ENCODE measurements at places on chromosomes 5 and 9.

GRCh38 chr9:20561531-20561930 is 60.8 kb downstream of the MLLT3 start:
- no peak for DNase-seq

DNA sequence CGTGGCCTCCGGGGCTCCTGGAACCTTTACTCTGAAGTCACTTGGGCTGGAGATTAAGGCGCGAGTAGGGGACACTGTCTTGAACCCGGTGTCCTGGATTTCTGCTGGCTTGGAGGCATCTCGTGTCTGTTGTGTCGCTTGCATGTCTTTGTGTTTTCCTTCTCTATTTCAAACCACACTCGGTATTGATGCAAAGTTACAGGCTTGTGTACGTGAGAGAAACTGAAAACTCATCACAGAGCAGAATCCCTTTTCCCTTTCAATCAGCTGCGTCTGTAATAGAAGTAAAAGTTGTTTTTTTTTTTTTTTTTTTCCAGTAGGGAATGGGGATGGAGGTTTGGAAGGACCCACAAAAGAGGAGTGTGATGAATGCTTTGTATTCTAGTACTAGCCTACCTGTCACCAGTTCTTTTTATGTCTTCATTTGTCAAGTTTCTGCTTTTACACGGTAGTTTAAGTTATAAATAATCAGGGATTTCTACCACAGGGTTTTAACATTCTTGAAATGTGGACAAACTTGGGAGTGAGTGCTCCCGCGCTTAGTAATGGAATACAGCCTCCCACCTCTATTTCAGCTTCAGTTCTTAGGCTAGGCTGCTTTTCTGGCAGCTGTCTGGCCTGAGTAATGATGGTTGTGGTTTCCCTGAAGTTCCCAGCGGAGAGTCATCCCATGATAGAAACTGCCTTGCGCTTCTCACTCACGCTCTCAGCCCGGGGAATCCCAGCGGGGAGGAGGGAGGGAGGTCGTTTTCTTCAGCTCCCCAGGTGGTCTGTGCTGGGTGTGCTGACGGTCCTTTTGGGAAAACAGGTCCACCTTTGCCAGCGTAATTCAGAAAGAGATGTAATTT is 763 bp downstream of the TJP2 start:
- DNase-seq, result peak; percentile 87

DNA sequence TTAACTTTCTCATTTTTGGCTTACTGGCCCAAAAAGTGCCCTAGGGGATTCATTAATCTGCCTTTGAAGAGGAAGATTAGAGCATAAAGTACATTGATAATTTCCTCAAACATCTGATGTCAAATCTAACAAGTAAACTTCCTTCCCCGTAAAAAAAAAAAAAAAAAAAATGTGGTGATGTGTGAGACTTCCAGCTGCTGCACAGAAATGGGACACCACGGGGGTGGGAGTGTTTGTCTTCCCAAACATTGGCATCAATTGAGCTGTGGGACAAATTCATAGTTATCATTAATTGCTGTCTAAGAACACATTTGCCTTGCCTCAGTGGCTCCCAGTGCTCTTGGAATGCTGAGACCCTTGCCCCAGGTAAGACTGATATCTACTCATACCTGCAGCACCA is 149.6 kb downstream of the ADAMTS12 start:
- DNase-seq, result no peak

DNA sequence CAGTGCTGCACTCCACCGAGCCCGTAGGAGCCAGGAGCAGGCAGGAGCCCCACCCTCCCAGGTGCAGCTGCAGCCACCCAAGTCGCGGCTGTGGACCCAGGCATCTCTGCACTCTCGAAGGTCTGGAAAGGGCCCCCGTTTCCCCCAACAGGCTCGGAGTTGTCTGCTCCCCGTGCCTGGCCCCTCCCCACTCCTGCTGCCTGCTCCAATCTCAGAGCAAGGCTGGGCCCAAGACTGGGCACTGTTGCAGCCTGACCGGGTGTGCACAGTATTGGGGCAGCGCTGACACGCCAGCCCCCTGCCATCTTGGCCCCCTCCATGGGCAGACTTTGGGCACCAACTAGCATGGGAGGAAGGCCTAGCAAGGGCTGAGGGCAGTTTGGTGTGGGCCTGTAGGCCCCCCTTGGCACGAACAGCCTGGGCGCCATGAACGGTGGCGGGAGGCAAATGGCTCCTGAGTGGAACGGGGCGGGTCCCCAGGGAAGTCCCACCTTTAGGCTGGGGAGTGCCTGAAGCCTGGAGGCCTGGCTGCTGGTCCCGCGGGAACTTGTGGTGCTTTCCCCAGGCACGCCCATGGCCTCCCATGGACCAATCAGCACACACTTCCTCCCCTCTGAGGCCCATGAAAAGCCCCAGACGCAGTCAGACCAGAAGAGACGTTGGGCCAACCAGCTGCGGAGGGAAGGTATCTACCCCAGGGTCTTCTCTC is 60.4 kb downstream of the PSAT1 start:
- DNase-seq, result no peak

DNA sequence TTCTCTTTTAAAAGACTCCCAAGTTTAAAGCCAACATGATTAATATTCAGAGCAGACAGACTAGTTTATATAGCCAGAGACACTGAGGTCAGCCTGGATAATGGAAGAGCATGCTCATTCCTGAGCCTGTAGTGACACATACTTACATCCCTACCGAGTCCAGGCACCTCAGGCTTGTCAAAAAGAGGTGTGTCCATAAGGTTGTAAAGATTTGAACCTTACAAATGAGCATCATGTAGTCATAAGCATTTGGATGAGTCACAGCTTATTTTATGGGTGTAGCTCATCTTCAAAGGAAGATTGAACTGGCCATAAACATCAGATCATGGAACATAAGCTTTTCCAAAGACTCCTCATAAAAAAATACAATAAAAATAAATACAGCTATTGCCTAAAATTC is 333.5 kb downstream of the EFNA5 start:
- DNase-seq, result no peak

DNA sequence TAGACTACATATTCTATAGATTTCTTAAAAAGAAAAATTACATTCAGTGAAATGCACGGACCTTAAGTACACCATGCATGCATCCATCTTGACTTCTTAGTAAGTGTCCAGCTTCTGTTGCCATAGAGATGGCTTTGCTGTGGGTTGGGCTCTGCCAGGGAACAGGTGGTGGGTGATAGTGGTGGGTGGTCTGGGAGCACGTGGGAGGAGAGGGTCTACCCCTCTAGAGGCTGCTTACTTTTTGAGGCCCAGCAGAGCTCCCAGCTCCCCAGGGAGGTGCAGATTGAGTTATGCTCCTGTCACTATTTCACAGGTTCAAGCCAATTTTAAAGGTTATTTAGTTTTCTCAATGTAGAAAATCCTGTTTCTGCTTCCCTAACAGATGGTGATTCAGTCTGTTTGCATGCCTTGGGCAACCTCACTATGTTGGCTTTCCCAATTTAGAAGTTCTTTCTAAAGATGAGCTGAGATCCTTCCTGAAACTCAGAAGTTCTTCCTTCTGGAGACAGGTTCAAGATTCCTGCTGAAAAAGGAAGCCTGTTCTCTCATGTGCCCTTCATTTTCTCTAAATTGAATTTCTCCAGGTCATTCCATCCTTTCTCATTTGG is 107.4 kb upstream of the LHFPL2 start:
- peak; percentile 56 for DNase-seq

DNA sequence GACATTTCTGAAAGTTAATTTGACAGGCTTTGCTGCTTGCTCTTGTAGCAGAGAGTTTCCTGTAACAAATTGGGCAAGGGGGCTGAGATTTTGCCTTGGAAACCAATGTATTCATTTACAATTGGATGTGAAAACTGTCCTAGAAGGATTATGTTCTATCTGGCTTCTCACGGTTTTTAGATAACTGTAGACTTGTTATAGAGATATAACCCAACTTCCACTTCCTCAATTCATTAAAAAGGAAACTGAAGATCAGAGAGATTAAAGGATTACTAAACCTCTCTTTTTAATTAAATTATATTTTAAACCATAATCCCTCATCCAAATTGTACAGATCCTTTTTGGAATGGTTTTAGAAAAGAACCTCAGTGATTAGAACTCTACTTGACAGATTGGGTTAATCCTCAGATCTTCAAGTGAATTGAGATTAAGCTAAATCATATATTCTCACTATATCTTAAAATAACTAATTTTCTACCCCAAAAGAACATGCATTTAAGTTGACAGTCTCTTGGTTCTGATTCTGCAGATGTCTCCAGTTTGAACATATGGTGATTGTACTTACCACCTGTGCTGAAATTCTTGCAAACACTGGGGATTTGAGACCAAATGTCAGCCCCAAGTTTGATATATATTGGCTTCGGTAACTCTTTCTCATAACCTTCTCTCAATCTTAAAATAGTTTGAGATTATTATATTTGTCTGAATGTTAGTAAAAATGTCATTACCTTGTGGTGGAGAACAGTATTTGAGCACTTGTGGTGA is 130.1 kb upstream of the C9orf72 start:
- peak; percentile 23 for DNase-seq

DNA sequence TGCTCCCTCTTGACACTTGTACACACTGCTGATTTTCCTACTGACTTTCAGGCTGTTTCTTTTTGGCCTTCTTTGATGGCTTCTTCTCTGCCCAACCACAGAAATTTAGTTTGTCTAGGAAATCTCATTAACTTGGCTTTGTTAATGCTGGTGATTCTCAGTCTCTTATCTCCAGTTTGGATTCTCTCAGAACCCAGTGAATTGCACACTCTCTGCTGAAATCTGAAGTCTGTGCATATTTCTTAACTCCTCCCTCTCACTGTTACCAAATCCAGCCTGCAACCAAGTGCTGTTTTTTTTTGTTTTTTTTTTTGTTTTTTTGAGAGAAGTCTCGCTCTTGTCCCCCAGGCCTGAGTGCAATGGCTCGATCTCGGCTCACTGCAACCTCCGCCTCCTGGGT is 117.2 kb downstream of the CDC42SE2 start:
- DNase-seq, result peak; percentile 51

- peak; percentile 32 for DNase-seq
These were observed 753 bp downstream of the FANCC start for GRCh38 chr9:95316794-95317118.

- DNase-seq, result peak; percentile 79
These were observed 10.7 kb downstream of the SLC25A25 start for GRCh38 chr9:128078504-128079434.

DNA sequence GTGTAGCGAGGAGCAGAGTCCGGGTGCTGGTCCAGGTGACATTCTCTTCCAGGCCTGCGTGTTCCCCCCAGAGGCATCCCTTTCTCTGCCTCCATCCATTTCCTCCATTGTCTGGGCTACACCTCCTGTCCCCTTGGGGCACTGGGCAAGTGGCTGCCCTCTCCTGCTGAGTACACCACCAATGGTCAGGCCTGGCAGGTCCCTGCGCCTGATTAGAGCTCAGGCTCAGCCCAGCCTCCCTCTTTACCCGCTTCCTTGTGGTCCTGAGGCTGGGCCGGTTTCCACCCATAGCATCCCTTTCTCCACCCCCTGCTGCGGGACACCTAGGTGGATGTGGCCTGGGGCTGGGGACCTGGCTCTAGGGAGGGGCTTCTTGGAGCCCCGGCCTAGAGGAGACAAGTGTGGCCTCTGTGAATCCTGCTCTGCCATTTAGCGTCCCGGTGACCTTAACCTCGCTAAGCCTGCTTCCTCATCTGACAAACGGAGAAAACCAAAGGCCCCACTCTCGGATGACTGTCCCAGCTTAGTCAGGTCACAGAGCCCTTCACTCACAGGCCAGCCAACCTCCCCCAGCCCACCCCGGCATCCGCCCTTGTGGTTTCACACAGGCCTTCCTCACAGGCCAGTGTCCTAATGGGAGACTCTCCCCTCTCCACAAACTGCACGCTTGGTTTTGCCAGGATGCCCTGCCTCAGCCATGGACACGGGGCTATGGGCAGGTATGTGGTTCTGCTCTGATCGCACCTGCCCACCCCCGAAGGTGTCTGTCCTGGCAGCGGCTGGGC is 12.9 kb downstream of the DOLPP1 start:
- no peak for DNase-seq

- DNase-seq, result peak; percentile 5
These were observed 305.8 kb upstream of the SMARCA2 start for GRCh38 chr9:1709347-1709746.

- DNase-seq, result no peak
These were observed 46.2 kb downstream of the MCTP1 start for GRCh38 chr5:95238560-95239325.

- DNase-seq, result peak; percentile 44
These were observed 73.6 kb upstream of the RPS23 start for GRCh38 chr5:82351754-82352145.

- no peak for DNase-seq
These were observed 542.4 kb downstream of the RAB3C start for GRCh38 chr5:59125011-59125961.

GRCh38 chr9:72680593-72681282 is 159.3 kb downstream of the TMC1 start:
- no peak for DNase-seq

DNA sequence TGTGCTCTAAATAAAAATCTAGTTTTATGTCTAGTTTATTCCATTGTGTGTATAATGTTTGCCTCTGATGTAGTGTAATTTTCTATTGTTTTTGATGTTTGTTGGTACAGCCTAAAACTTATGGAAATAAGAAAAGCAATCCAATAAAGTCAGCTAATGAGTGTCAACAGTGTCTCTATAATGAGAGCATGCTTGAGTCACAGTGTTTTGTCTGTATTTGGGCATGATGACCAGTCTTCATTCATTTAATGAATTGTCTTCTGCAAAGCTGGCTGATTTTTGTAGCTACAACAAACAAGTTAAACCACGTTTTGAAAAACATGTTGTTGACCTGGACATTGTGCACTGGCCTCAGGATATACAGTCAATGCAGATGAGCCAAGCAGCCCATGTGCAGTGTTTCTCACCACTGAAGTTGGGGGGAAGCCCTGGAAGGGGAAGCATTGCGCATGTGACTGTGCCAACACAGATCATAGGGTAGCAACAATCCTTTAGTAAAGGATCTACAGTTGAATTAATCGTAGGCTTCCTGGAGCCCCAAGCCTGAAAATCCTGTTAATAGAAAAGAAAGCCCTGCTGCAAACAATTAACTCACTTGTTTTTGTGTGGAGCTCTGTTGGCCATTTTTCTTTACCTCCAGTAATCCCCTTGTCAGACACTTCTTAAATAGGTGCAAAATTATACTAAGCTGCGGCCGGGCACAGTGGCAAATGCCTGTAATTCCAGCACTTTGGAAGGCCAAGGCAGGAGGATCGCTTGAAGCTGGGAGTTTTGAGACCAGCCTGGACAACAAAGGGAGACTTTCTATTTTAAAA is 88.0 kb downstream of the INIP start:
- DNase-seq, result peak; percentile 69

DNA sequence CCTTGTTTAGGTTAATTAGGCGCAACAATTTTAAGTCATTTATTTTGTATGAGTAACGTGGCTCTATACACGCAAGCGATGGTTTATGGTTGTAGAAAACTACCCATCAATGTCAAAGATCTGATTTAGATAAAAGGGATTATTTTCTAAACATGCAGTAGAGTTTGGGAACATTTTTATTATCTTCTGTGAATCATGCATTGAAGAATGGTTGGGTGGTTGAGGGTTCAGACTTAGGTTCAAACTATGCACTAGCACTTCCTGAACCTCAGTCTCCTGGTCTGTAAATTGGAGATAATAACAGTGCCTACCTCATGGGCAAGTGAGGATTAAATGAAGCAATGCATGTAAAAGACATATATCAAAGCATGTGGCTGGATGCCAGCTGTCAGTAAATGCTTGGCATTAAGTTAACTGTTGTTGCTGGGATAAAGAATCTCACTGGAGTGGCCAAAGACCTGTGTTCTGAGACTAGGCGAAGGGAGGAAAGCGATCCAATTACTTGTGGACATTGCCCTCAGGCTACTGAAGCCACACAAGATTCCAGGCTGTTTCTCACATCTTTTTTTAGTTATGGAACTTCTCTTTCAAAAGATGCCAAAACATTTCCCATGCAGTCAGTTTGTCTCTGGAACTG is 1.1 kb upstream of the OTULINL start:
- no peak for DNase-seq

All from inflammatory macrophage treated with lipopolysaccharide for 1 hour (primary cell).